GM23248 (cell line): ENCODE measurements at places on chromosomes 11 and 22.

GRCh38 chr11:66334605-66335442 lies 1.4 kb downstream of the RIN1 start:
- no peaks in the 10 kb centered on the region for H3K27me3 ChIP-seq
- H3K27ac ChIP-seq, result peak overlapping the region; percentile 99
- no peaks in the 10 kb centered on the region; the same call in 1 of the 2 replicates for H3K36me3 ChIP-seq
- H3K4me3 ChIP-seq, result peak overlapping the region; percentile 91
- no peak for DNase-seq

DNA sequence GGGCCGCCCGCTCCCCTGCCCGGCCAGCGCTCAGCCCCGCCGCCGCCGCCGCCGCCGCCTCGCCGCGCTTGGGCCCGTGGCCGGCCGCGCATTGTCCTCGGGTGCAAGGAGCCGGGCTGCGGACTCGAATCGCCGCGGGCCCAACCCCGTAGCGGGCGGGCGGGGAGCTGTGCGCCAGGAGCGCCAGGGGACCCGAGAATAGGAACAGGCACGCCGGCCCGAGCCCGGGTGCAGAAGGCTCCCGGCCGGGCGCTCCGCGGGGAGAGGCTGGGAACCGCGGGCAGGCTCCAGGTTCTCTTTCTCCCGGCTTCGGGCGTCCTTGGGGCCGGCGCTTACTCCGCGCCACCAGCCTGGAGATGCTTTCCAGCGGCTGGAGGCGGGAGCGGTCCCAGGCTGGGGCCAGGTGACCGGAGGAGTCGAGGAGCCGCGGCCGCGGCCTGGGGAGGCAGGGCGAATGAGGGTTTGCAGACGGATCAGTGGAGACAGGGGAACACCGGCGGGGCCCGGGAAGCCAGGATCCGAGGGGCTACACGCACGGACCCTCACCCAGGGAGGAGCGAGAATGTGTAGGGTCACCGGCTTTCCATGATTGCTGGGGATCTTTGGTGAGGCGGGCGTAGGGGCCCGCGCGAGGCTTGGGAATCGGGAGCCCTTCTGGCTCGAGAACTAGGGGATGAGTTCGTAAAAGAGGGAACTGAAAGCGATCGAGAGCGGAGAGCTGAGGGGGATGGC lies 726 bp downstream of the PKNOX2 start:
- H3K4me1 ChIP-seq, result no peaks in the 10 kb centered on the region
- peak; percentile 73 for DNase-seq
- peak overlapping the region; percentile 74 for H3K4me3 ChIP-seq
- H3K27ac ChIP-seq, result 0 out of 2 replicates have a peak overlapping the region, but pooled peaks have one; percentile 3
- H3K27me3 ChIP-seq, result peaks cover 3% of the 10 kb centered on the region; the same call in 1 of the 2 replicates

DNA sequence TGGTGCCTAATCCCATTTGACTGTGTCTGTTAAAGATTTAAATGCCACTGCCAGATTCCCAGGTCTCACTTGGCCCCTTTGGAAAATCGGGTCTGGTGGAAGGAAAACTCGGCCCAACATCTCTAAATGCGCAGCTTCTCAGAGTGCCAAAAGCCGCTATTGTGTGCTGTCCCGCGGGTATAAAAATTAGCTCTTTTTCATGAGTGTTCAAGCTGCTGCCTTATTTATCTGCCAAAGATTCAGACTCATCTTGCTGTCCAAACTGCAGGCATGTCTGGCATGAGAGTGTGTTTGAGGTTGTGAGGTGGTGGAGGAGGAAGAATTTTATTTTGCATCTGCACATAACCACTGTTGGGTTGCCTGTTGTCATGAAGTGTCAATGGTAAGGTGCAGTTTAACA lies 91.4 kb downstream of the NELL1 start:
- H3K4me1 ChIP-seq, result no peaks in the 10 kb centered on the region
- DNase-seq, result no peak
- no peaks in the 10 kb centered on the region for H3K36me3 ChIP-seq
- no peak overlapping the region for H3K27ac ChIP-seq

- H3K27ac ChIP-seq, result no peak overlapping the region
- H3K4me3 ChIP-seq, result no peak overlapping the region
- H3K36me3 ChIP-seq, result no peaks in the 10 kb centered on the region
- no peak for DNase-seq
Observed at GRCh38 chr22:50561401-50562358, 1.0 kb downstream of the SYCE3 start.

- H3K27me3 ChIP-seq, result no peaks in the 10 kb centered on the region
- peaks cover 25% of the 10 kb centered on the region for H3K4me1 ChIP-seq
- no peak overlapping the region for H3K27ac ChIP-seq
- peaks cover 1% of the 10 kb centered on the region; the same call in 1 of the 2 replicates for H3K36me3 ChIP-seq
Observed at GRCh38 chr22:29784451-29785361, 17.5 kb downstream of the UQCR10 start.
